Stimulated activated CD4-positive, alpha-beta T cell treated with anti-CD3 and anti-CD28 coated beads, Interleukin-1b, Interleukin-23, amount 100 ng/mL, for 48 hours (primary cell): ENCODE measurements at places on chromosomes 5 and 9.

DNA sequence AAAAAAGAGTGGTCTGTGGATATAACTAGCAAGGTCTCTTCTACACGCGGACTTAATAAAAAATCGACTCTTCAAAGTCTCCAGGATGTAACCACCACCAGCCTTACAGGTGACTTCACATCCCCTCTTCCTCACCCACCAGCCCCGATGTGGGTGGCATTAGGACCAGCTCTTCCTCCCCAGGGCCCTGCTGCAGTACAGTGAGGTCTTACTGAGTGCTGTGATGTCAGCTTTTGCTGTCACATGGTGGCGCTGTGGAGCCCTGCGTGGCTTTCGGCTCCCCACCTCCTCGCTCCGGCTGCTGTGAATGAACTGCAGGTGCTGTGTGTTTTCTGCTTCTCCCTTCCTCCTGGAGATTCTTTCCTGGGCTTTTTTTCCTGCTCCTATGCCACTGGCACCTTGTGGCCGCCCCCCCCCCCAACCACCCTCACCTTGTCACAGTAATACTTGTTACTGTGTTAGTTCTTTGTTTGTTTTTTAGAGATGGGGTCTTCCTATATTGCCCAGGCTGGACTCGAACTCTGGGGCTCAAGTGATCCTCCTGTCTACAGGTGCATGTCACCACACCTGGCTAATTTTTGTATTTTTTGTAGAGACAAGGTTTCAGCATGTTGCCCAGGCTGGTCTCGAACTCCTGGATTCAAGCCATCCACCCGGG is 15.8 kb upstream of the RAPGEF1 start:
- DNase-seq: peak; percentile 86

GRCh38 chr5:176625512-176625911 is 4.8 kb downstream of the SNCB start:
- no peak for DNase-seq

DNA sequence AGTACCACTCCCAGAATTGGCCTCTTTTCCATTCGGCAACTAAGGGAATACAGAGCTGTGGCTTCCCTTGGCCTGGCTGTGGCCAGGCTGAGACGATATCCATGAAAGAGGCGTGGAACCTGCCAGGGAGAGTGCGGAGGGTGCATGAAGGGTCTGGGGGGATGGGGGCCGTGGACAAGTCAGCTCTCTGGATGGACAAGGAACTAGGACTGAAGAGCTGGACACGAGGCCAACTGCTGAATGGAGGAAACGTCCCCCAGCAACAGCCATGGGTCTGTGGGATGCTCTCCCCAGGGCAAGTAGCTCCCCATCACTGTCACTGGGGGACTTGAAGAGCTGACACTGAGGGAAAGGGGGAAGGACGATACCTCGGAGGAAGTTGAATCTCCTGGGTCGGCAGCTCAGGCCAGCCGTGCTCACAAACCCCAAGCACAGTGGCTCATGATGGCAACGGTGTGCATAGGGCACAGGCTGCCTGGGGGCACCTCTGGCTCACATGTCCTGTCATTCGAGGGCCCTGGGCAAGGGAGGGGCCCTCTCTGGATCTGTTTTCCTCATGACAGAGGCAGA is 4.1 kb upstream of the OLFM1 start:
- no peak for DNase-seq

- DNase-seq: no peak
Observed at GRCh38 chr5:125263356-125263755, 516.9 kb upstream of the ZNF608 start.

DNA sequence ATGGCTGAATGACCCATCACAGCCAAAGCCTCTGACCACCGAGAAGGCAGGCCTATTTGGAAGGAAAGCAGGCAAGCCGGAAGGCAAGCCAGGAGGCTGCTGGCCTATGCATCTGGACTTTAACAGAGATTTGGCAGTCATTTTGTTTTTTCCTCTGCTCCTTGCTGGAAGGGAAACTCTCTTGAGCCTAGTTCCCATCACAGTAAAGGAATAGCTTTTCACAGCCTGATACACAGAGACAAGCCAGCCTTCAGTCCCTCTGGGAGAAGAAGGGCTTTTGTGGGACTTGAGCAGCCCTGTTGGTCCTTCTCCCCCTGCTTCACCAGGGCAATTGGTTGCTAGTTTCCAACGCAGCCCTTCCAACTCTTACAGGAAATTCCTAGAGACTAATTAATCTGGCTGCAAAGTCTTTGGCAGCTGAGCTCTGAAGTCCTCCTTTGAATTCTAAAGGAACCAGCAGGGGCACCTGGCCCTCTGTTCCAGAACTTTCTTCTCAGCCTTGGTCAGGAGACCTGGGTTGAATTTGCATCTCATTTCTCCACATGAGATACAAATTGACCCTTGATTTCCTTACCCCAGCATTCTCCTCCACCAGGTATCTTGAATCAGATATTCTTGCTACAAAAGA is 157.3 kb upstream of the EPB41L4A start:
- no peak for DNase-seq

DNA sequence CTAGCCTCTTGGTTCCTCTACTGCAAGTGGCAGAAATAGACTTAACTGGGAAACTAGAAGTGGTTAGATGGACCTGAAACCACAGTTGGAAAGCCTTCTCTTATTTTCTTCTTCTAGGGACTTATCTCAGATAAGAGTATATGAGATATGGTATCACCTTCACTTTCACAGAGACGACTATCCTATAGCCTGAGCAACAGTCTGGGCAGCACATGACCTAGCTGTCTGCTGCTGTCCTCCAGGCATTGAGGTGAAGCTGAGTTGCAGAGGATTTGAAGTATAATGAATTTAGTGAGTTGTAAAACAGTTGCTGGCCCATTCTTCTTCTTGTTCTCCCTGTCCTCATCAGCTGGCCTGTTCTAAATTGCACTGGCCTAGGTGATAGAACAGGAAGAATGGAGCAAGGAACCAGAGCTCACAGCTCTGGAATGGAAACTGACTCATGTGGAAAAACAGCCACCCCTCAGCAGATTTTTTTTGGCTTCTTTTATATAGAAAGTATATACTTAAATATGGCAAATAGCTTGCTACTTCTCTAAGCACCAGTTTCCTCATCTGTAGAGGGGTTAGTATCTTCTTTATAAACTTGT is 27.8 kb downstream of the RECK start:
- DNase-seq: no peak

DNA sequence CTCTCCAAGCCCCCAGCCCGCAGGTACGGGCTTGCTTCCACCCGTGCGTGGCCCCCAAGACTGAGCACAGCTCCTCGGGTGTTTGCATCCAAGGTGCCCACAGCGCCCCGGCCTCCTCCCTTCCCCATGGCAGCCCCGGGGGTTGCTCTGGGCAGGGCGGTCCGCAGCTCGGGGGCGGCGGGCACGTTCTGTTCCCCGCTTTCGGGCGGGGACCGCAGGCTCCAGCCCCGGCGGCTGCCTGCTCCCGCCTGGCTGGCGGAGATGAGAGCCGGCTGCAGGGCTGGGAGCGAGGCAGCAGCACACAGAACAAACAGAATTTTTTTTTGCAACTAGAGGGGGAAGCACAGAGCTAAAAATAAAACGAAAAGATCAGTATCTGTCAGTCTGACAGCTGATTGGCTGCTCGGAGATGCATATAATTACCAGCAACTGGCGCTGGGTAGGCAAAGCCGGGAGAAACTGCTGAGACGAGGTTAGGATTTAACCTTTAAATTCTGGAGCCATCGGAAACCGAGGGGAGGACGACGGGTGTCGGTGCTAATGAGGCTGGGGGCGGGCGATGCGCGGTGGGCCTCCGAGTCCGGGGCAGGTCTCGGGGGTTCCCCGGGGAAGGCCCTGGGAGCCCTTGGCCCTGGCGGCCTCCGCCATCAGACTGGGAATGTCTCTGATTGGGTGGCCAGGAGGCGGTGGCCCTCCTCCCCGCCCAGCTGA is 142.7 kb upstream of the IER5L start:
- DNase-seq: peak; percentile 42

GRCh38 chr9:133323991-133324703 is 11.8 kb downstream of the SURF6 start:
- no peak for DNase-seq

DNA sequence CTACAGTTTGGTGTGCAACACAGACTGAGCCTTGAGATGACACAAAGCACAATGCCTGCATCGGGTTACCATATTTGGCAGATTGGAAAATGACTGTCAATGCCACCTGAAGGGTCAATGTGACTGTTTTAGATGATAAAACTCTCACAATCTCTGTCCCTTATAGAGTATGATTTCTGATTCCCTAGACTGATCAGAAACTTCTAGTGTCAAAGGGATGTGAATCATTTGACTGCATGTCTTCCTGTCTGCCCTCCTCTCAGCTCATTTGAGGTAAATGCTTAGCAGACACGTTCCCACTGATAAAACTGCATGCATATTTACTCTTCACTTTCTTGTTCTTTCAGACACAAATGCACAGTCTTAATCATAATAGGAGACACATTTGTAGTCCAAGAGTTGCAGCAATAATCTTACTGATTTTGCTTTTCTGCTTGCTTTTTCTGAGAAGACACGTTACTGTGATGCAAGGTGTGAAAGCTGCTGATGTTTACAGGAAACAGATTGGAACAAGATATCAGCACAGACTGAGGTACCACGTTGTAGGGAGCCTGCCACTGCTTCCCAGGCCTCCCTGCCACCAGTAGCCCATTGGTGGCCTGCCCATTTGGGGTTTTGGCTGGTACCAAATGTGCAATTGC is 77.8 kb downstream of the GCNT4 start:
- DNase-seq: peak; percentile 36

DNA sequence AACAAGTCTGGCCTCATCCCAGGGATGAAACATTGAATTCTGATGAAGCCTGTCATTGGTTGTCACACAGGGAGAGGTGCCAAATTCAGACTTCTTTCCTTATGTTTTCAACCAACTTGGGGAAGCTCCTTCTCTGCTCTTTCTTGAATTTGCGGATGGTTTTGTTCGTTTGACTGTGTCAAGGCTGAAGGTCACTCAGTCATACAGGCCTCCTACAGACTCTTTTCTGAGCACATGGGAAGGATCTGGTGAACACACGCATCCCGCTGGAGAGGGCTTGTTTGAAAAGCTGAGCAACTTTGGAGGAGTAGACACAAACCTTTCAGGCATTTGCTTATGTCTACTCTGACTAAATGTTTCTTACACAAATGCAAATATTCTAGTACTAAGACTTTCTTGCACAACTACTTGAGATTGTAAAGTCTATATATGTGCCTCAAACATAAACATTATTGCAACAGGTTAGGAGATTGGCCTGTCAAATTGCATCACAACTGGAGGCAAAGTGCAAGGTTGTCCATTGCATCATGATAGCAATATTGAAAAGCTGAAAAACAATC is 151.5 kb upstream of the NR3C1 start:
- DNase-seq: no peak

- DNase-seq: no peak
Observed at GRCh38 chr9:133226219-133227171, 17.4 kb upstream of the OBP2B start.

GRCh38 chr9:116149844-116150243 is 3.7 kb upstream of the PAPPA start:
- DNase-seq: no peak

DNA sequence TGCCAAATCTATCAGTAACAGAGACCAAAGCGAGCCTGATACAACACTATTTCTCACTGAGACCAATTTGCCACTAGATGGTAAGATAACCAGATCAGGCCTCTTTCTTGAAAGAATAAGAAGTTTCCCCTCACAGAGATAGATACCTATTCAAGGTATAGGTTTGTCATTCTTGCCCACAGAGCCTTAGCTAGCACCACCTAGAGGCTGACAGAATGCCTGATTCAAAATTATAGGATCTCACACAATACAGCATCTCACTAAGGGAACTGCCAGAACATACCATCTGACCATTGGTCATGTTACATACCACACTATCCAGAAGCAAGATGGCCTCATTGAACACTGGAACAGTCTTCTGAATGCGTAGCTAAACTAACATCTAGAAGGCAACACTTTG is 166.6 kb upstream of the HCN1 start:
- no peak for DNase-seq

DNA sequence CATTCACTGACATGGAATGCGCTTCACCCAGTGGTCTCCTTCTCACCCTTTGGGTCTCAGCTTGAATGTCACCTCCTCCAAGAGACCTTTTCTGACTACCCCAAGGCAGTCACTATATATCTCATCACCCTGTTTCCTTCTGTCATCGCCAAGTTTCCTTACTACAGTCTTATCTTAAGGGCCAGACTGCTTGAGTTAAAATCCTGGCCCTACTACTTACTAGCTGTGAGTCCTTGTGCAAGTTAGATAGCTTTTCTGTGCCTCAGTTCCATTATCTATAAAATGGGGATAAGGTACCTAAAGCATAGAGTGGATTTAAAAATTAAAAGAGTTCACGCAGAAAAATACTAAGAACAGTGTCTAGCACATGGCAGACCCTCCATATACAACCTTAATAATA is 132.4 kb downstream of the GABBR2 start:
- no peak for DNase-seq

DNA sequence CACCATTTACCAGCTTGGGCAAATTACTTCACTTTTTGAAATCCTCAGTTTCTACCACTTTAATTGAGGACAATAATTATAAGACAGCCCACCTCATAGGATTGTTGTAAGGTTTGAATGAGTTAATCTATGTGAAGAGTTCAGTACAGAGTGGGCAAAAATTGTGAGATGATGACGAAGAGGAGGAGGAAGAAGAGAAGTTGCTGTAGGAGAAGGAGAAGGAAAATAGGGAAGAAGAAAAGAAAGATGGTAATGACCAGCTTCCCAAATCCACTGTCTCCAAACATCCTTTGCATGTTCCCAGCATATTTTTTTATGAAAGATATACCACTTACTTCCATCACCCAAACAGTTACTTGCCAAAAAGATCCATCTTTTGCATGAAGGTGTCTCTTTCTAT is 291.2 kb downstream of the EBF1 start:
- DNase-seq: no peak

GRCh38 chr5:1052641-1053390 is 44.2 kb downstream of the NKD2 start:
- no peak for DNase-seq

DNA sequence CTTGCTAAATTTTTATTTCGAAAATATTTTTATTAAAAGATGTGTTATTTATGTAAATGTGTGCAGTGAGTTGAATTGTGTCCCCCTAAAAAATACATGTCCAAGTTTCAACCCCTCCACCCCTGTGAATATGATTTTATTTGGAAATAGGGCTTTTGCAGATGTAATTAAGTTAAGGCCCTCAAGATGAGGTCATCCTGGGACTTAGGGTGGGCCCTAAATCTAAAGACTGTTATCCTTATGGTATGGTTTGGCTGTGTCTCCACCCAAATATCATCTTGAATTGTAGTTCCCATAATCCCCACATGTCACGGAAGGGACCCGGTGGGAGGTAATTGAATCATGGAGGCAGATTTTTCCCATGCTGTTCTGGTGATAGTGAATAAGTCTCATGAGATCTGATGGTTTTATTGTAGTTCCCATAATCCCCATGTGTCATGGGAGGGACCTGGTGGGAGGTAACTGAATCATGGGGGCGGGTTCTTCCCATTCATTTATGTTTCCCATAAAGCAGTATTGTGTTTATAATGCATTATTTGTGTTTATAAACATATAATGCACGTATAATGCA is 1.5 kb upstream of the TMED7 start:
- DNase-seq: no peak
